ENCODE measurements at places on chromosomes 12 and 14.
A peak's percentile ranks its signal among the peaks of the same experiment; 100 is the strongest.

DNA sequence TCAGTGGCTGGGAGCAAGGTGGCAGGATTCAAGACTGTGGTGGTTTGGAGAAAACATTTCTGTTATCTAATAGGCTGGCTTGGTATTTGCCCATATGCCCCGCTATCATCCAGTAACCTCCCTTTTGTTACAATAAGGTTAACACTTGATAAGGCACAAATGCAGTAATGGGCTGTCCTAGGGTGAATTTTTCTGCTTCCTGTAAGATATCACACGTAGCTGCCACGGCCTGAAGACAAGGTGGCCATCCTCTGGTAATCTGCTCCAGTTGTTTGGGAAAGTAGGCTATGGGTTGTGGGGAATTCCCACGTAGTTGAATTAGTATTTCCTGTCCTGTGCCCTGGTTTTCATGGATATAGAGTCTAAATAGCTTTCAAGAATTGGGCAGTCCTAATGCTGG, 23.1 kb downstream of the ANG start:
- DNase-seq: no peak

DNA sequence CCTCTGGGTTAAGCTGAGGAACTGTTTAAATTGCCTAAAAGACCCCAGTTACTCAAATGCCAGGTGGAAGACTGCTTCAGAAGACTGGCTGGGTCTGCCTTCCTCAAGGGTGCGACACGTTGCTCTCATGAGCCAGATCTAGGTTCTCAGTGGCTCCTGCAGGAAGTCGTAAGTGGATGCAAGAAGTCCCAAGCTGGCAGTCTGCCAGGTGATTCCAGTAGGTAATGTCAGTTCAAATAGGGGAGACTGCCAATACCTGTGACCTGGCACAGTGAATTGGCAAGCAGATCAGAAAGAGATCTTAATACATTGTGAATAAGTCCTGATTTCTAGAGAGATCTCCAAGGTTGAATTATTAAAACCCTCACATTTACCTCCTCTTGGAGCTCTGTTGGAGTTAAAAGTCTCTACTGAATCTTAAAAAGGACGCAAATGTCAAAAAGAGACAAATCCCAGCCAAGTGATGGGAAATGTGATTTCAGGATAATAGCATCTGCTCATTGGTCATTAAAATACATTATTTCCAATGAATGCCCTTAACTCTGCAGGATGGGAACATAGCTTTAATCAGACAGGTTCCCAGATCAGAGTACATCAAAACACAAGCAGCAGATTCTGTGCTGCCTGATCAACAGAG, 98.8 kb upstream of the FRMD6 start:
- DNase-seq: no peak

- DNase-seq: no peak
These were observed 196.2 kb downstream of the ITPR2 start for GRCh38 chr12:26636710-26637328.

DNA sequence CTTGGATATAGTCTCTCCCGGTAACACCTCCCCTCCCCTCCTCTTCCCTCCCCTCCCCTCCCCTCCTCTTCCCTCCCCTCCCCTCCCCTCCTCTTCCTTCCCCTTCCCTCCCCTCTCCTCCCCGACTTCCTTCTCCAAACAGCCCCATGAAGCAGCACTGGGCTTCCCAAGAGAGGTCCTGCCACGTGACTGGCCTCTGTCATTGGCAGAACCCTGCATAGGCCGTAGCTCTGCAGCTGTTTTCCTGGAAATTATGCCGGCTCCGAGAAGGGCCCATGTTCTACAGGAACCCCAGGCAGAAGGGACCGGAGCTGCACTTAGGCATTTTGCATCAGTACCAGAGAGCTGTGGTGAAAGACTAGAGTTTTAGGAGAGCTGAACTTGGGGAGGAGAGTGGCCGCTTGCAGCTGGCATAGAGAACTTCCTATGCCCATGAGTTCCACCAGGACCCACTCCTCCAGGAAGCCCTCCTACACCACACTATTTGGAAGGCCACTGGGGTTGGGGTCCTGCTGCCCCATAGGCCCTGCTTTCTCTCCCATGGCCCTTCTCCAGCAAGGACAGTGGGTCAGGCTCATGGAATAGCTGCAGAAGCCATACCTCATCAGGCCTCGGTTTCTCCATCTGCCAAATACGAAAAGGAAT, 5.1 kb upstream of the TNFAIP2 start:
- DNase-seq: no peak

- DNase-seq: peak; percentile 67
These were observed 506 bp upstream of the NAP1L1 start for GRCh38 chr12:76084863-76085519.

GRCh38 chr12:93624595-93625294, 52.3 kb downstream of the SOCS2 start:
- no peak for DNase-seq

All from stimulated activated naive CD4-positive, alpha-beta T cell (primary cell).